ENCODE measurements at places on chromosomes 13 and 19.

- no peak for DNase-seq
Observed at GRCh38 chr19:4060621-4061177, 6.0 kb downstream of the ZBTB7A start.

DNA sequence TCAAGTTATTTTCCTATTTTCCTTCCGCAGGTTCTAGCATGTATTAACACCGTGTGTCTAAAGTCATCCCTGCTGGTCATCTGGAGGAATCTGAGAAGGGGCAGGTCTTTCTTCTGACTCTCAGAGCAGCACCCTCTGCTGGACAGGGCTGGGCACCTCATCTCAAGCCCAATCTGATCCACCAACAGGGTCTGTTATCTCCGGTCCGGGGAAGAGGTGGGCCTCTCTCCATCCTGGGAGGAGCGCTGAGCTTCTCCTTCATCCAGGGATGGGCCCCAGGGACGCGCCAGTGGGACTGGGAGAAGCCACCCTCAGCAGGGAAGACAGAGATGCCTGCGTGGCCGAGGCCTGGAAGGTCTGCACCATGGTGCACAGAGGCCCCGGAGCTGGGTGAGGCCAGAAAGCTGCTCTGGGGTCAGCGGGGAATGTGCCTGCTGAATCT lies 26.0 kb upstream of the ZNF331 start:
- DNase-seq: peak; percentile 22

- DNase-seq: peak; percentile 23
Observed at GRCh38 chr19:7862413-7862951, 11.7 kb downstream of the PRR36 start.

DNA sequence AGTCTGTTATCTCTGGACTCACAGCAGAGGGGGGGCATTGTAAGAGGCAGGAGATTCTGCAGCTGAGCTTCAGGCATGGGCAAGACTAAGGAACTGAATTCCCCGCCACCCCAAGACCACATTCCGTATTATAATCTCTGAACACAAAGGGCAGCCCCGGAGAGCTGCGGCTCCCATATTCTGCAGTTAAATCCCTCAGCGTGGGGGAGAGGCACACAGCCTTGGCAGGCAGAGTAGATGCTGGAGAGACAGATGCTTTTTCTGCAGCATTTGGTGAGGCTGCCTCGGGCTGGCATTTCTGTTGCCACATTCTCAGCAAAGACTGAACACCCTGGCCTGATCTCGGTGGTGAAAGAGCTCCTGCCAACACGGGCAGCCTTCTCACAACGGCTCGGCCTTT lies 12.9 kb downstream of the CHAF1A start:
- no peak for DNase-seq

DNA sequence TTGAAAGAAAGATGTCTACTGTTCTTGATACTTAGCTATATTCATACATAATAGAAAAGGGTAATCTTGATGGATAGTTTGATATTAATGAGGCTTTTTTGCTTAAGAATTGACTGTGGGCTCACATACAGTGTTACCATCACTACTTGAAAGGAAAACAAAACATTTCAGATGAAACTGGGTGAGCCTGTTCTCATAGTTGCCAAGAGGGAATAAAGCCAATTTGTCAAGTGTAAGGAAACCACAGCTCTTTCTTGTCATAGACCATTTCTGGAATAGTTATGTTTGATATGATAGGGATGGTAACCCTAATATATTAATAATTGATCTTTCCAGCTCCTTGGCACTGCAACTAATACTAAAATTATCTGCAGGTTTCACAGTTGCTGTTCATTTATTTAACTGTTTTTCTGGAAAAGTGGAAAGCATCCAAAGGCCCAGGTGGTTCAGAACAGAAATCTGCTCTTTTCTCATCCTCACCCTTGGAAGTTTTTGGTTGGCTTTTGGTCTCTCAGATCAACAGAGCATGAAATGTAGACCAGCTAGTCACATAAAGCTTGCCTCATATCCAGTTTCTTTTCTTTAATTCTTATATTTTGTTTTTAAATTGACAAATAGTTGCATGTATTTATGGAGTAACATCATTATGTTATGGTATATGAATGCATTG lies 43.2 kb downstream of the ARHGEF7 start:
- no peak for DNase-seq

DNA sequence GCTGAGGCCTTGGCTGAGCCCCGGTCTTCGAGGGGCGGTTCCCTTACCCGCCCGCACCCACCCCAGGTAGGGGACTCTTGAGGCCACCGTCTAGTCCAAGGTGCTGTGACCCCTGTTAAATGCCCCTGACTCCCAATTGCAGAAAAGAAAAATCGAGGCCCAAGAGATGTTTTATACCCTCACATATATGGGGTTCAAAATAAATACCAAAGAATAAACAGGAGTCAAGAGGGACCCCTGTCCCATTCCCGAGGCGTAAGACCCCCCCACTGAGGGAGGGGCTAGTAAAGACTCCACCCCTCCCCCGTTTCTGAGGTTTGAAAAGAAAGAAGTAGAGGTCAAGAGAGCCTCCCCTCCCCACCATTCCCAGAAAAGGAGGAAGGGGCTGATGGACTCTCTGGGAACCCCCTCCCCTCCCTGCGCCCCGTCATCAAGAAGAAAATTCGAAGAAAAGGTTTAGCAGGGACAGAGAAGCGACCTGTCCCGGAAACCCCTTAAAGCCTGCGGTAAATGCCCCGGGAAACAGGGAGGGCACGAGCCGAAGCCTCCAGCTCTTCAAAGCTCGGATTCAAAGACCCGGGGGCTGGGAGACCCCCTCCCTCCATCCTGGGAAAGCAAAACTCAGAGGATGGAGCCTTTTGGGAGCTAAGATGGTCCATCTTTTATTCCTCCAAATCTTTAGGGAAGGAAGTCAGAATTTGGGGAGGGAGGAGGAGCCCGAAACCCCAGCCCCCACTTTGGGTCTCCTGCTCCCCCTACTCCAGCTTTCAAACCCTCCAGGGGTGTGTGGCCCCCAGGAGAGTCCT lies 755 bp upstream of the RAB3A start:
- DNase-seq: no peak

- no peak for DNase-seq
Observed at GRCh38 chr19:47176627-47177090, 46.0 kb downstream of the SAE1 start.

GRCh38 chr19:46472592-46472991 lies 1.2 kb upstream of the PNMA8A start:
- no peak for DNase-seq

DNA sequence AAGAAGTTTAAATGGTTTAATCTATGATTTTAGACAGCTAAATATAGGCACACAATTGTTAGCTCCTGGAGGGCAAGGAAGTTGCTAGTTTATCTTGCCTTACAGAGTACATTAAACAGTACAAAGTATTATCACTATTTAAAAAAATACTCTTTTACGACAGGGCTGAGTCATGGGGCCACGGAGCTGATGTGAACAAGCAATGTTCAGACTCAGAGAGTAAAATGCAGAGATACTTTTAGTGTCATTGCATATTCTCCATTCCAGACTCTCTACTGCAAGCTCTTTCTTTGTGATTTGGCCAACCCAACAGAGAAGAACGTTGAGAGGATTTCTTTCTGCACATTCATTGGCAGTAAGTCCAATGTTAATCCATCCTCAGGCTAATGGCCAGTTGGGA lies 352.4 kb downstream of the SPRY2 start:
- DNase-seq: no peak

GRCh38 chr19:12695997-12696365 lies 450 bp downstream of the FBXW9 start:
- DNase-seq: no peak

GRCh38 chr13:36142735-36143134 lies 11.6 kb upstream of the DCLK1 start:
- no peak for DNase-seq

DNA sequence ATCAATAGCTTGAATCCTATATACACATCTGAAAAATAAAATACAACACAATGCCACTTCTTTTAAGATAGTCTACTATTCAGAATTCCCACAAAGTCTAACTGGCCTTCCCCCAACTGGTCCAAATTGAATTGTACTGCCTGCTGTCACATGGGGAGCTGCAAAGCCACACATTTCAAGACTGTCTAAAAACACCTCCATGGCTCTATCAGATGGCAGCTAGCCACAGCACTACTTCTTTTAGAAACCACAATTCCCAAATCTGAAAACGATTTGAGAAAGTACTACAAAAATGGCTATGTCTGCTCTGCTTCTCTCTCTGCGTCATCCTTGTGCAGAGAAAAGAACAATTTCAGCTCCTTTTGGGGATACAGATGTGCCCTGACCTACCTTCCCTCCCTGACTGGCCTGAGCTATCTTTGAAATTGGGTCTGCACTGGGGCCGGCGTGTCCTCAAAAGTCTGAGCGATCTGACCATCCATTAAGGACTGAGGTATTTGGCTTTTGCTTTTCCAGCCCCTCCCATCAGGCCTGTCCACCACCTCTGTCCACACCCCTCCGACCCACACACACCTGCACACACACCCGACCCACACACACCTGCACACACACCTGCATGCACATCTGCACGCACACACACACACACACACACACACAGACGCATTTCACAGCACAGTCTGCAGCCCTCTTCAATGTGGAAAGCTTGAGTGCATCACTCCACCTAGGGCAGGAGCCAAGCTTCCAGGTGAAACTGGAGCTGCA lies 68.6 kb upstream of the IPO5 start:
- no peak for DNase-seq

DNA sequence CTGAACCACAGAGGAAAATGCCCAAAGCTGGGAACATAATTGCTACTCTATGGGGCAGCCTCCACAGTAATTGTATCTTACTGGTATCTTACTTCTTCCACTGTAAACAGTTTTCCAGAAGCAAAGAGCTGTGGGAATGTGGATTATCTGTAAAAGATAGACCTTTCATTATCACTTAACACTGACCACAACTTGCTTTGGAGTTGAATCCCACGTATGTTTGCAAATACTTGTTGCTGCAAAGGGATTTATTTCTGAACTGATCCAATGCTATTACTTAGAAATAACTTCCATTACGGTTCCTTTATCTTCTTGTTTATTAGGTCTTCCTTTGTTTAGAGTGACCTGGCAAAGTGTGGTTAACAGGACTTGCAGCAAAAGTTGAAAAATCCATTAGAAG lies 218.1 kb downstream of the KCTD12 start:
- no peak for DNase-seq
